ENCODE measurements at places on chromosomes 2 and 18.
A peak's percentile ranks its signal among the peaks of the same experiment; 100 is the strongest.

- DNase-seq, result peak; percentile 39
Observed at GRCh38 chr18:58097121-58097906, 53.3 kb downstream of the NEDD4L start.

GRCh38 chr2:127968610-127969339 lies 59.1 kb downstream of the SAP130 start:
- DNase-seq, result no peak

DNA sequence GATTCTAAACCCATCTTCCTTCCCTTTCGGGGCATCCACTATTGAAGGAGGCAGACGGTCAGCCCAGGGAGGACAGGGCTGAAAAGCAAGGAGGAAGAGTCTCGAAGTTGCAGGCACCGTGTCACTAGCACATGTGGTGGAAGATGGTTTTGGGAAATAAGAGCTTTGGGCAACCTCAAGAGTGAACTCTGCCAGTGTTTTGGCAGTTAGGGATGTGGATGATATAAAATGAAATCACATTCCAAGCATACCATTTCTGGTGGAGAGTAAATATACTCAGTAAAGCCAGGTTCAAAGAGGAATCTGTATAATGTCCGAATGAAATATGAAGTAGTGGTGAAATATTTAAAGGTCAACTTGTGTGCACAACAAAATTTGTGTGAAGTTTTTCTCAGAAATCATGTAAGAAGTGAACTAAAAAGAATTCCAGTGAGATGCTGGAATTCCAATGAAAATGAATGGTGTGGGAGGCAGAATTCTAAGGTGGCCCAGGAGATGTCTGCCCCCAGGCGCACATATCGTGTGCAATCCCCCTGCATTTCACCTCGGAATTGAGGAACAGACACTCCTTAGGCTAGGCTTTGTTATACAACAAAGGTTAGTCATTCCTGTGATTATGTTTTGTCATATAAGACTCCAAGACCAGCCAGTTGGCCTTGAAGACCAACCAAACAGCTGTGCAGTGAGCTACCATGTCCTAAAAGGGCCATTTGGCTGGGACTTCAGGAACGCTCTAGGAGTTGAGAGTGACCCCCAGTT lies 147.1 kb downstream of the SH3BP4 start:
- DNase-seq, result no peak

- DNase-seq, result no peak
Observed at GRCh38 chr18:36424741-36425142, 127.2 kb downstream of the FHOD3 start.

GRCh38 chr2:16666449-16666801 lies 791 bp upstream of the CYRIA start:
- no peak for DNase-seq

DNA sequence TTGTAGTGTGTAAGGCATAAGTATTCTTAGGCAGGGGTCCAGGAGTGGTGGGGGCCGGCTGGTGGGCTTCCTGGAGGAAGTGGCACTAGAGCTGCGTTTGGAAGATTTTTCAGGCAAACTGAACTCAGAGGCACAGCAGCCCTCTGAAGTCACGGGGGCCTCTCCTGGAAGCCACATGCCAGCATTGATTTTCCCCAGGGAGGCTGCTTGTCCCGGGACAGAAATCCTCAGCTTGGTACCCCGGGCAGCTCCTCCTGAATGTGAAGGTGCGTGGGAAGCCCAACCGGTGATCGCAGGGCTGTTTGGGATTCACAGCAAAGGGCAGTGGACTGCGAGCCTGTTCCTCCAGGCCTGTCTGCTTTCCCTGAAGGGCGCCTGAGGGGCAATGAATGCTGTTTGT lies 1.6 kb upstream of the PDIA6 start:
- no peak for DNase-seq

GRCh38 chr18:76518860-76519538 lies 24.0 kb upstream of the ZNF516 start:
- DNase-seq, result peak; percentile 86

- no peak for DNase-seq
Observed at GRCh38 chr18:73827801-73828200, 319.8 kb downstream of the FBXO15 start.

- DNase-seq, result no peak
Observed at GRCh38 chr2:42651057-42651456, 82.6 kb downstream of the MTA3 start.

DNA sequence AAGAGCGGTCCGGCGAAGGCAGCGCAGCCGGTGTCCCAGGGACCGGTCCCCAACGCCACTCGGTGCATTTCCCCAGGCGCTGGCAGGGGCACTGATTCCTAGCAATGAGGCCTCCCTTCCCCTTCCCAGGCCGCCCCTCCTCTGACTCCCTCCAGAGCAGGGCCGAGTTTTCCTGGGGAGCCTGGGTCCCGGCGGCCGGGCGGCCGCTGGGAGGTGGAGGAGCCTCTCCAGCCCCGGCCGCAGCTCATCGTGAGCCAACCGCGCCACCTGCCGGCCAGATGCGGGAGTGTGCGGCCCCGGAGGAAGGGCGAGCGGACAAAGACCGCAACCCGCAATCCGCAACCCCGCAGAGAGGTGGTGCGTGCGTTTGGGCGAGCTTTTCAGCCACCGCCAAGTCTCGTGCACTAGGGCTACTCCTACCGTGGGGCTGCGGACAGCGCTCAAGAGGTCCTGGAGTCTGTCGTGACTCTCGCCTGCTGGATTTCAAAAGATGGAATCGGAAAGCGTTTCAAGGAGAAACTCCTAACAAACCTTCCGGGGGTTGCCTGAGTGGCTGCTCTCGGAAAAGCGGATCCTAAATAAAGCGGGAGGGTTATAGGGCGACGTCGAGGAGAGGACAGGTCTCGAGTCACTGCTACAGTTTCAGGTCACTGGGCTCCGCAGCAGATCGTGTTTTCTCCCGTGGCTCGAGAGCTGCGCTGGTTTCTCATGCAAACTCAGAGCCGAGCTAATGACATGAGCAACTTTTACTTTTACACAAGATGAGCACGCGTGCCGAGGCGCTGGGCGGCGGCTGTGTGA lies 1.5 kb upstream of the EPHA4 start:
- peak; percentile 47 for DNase-seq

DNA sequence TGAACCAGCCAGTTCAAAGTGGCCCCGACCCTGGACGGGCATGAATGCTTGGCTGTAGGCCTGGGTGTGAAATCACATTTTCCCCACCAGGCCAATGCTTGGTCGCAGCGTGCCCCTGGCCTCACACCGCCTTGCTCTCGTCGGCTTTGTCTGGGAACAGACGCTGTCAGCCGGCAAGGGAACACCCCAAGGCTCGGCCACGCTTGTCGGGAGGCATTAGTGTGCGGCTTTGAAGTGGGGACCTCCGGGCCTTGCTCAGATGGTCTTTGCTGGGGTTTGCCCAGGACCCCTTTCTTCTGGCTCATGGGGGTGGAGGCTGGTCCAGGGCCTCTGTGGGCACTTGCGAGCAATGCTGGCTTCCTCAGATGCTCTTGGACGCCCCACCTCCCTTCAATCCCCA lies 79.1 kb downstream of the INHBB start:
- no peak for DNase-seq

All from NCI-H1092 (cell line).